ENCODE measurements at places on chromosomes 7 and 10.

GRCh38 chr7:16660702-16661464, 14.9 kb downstream of the BZW2 start:
- DNase-seq, result peak; percentile 66

GRCh38 chr10:98577168-98577567, 130.4 kb upstream of the HPS1 start:
- DNase-seq, result no peak

- no peak for DNase-seq
These were observed 65.2 kb downstream of the PTPRE start for GRCh38 chr10:127971963-127972615.

GRCh38 chr7:134366481-134366880, 49.8 kb upstream of the SLC35B4 start:
- DNase-seq, result no peak

- DNase-seq, result no peak
These were observed 178.2 kb upstream of the ITGB1 start for GRCh38 chr10:33136271-33136670.

GRCh38 chr7:106203473-106203872, 81.3 kb downstream of the NAMPT start:
- no peak for DNase-seq

DNA sequence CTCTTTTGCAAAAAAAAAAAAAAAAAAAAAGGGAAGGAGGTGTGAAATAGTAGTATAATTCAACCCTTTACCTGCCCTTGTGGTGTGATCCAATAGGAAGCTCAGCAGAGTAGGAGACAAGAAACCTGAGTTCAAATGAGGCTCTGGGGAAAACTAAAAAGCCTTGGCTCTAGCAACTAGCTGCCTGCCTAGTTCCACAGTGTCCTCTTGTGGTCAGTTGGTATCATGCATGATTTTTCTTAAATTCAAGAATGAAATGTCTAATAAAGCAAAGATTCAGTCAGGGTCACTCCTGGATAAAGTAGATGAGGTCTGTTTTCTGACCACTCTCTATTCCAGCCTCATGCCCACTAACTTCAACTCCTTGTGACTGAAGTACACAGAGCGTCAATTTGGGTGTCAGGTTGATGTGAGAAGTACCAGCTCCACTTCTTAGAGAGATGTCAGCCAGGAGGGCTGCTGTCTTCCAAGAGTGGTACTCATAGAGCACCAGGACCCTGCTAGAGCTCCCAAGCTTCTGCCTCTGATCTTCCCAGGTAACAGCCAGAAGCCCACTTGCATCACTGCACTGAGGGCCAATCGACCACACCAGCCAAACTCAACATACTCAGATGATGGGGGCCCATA, 10.5 kb downstream of the LSM5 start:
- peak; percentile 35 for DNase-seq
